ENCODE measurements at places on chromosomes 2 and 18. TPM values are rescaled to one million over a fixed set of nuclear protein-coding genes. Genes with fewer than 3 reads are reported as not detected.

IL36G gene
- total RNA-seq, result not detected

VSNL1 gene
- total RNA-seq, result not detected

ADAM17 gene
- 14.4 TPM for total RNA-seq

SLC9A2 gene
- total RNA-seq, result 0.25 TPM

IL1R1 gene
- 6.8 TPM for total RNA-seq

TMEM17 gene
- total RNA-seq, result not detected

SETBP1 gene
- 2.7 TPM for total RNA-seq

DSG4 gene
- total RNA-seq, result not detected

BOLL gene
- total RNA-seq, result not detected

TAF4B gene
- 29.1 TPM for total RNA-seq

LRATD1 gene
- not detected for total RNA-seq

IL1B gene
- 0.25 TPM for total RNA-seq

LYG1 gene
- total RNA-seq, result 0.91 TPM

OTOF gene
- total RNA-seq, result 2.7 TPM

DLGAP1 gene
- total RNA-seq, result not detected

IMMT gene
- total RNA-seq, result 180 TPM

GCG gene
- total RNA-seq, result not detected

ALLC gene
- total RNA-seq, result not detected

ACMSD gene
- total RNA-seq, result not detected

MAP2 gene
- total RNA-seq, result 0.18 TPM

SLC16A14 gene
- 0.58 TPM for total RNA-seq

C2orf15 gene
- total RNA-seq, result 4.9 TPM

LAMA1 gene
- total RNA-seq, result not detected

MSH6 gene
- total RNA-seq, result 126 TPM

NAPG gene
- 31.2 TPM for total RNA-seq

SNRNP27 gene
- 61.4 TPM for total RNA-seq

ITGB6 gene
- not detected for total RNA-seq

YWHAQ gene
- 225 TPM for total RNA-seq

ASXL3 gene
- not detected for total RNA-seq

CDK15 gene
- not detected for total RNA-seq

ZNF516 gene
- total RNA-seq, result 7.9 TPM

DYNAP gene
- not detected for total RNA-seq

TRIM54 gene
- total RNA-seq, result not detected

CTNNA2 gene
- total RNA-seq, result not detected

NTSR2 gene
- not detected for total RNA-seq

REG1B gene
- not detected for total RNA-seq

FARP2 gene
- 32.8 TPM for total RNA-seq

SLC35F5 gene
- total RNA-seq, result 29.1 TPM

COMMD1 gene
- 20.4 TPM for total RNA-seq

AQP12A gene
- total RNA-seq, result not detected

CDK5R2 gene
- not detected for total RNA-seq

LRRTM1 gene
- not detected for total RNA-seq

RTP5 gene
- not detected for total RNA-seq

ANKRD30B gene
- total RNA-seq, result not detected

ALPI gene
- not detected for total RNA-seq
